ENCODE measurements at places on chromosomes 1 and 21.

DNA sequence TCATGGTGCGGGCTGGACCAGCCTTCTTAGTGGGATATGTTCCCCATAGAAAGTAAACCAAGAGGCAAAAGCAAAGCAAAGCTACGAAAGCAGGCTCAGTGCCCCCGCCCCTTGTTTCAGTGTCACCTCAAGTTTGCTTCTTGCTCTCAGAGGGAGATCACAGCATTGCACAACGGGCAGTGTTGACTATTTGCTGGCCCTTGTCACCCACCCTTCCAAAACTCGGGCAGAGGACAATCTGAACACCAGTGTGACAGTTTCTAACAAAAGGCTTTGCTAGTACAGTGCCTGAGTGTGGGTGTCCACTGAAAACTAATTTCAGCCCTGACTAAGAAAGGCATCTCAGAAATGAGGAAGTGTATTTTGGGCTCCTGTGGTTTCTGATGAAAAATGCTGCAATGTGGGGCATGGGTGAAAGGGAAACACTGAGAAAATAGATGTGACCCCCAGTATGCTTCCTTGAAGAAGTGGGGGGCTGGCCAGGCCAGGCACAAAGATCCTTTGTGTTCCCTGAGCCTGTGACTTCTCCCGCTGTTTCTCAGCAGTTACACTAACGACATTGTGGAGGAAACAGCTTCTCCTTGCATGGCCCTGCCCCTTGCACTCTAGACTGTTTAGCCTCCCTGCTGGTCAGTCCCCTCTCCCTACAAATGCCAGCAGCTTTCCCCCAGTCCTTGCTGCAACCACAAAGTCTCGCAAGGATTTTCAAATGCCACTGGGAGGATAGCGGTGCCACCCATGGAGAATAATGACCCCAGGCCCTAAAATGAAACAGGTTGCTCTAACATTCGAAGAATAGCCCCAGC is 33.3 kb upstream of the KCNE1 start:
- peak overlapping the region; percentile 81 for H3K27ac ChIP-seq
- no peak overlapping the region for H3K4me3 ChIP-seq
- DNase-seq: peak; percentile 89
- no peaks in the 10 kb centered on the region for H3K36me3 ChIP-seq
- peaks cover 6% of the 10 kb centered on the region for H3K4me1 ChIP-seq

GRCh38 chr1:201139306-201139705 is 12.3 kb upstream of the ASCL5 start:
- H3K4me3 ChIP-seq: no peak overlapping the region
- H3K4me1 ChIP-seq: peaks cover 13% of the 10 kb centered on the region
- DNase-seq: no peak
- H3K27me3 ChIP-seq: no peaks in the 10 kb centered on the region

DNA sequence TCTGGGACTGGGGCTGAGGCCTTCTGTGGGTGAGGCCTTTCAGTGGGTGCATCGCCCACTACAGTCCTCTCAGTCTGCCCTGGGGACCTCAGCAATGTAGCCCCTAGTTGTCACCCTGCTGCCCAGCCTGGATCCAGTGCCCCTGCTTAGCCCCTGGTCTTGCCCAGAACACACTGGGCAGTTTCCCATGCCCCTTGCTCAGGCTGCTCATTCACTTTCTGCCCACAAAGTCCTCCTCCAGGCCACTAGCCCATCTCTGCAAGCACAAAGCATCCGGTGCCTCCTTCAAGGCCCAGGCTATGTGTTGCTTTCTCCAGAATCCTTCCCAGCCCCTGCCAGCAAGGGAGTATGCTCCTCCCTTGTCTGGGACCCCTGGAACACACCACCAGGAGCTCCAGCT is 5.4 kb upstream of the ADORA1 start:
- H3K27ac ChIP-seq: no peak overlapping the region
- peaks cover 51% of the 10 kb centered on the region for H3K27me3 ChIP-seq
- no peaks in the 10 kb centered on the region for H3K36me3 ChIP-seq
- DNase-seq: no peak
- H3K4me1 ChIP-seq: peaks cover 2% of the 10 kb centered on the region

DNA sequence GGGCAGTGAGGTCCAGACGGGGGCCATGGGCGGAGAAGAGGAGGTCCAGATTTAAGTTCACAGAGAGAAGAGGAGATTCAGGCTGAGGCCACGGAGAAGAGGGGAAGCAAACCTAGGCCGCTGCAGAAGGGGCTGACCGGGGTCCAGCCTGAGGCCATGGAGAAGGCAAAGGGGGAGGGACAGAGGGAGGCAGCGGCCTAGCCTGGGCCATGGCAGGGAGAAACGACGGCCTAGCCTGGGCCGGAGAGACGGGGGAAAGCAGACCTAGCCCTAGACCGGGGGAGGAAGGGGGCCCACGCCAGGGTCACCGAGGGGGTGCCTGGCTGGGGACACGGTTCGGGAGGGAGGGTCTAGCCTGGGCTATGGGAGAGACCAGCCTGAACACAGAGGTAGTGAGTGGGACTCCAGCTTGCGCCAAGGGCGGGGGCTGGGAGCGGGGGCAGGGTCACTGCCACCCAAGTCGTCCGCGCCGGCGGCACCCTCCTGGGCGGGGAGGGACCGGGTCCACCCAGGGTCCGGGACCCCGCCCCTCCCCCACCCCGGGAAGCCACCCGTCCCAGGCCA is 459 bp downstream of the CAPZB start:
- H3K27me3 ChIP-seq: no peaks in the 10 kb centered on the region
- peaks cover 3% of the 10 kb centered on the region for H3K36me3 ChIP-seq
- peak overlapping the region; percentile 96 for H3K4me3 ChIP-seq
- no peak for DNase-seq

- H3K36me3 ChIP-seq: no peaks in the 10 kb centered on the region
- H3K4me3 ChIP-seq: no peak overlapping the region
- H3K27ac ChIP-seq: no peak overlapping the region
- H3K27me3 ChIP-seq: no peaks in the 10 kb centered on the region
Observed at GRCh38 chr1:96588416-96588995, 133.1 kb upstream of the PTBP2 start.

DNA sequence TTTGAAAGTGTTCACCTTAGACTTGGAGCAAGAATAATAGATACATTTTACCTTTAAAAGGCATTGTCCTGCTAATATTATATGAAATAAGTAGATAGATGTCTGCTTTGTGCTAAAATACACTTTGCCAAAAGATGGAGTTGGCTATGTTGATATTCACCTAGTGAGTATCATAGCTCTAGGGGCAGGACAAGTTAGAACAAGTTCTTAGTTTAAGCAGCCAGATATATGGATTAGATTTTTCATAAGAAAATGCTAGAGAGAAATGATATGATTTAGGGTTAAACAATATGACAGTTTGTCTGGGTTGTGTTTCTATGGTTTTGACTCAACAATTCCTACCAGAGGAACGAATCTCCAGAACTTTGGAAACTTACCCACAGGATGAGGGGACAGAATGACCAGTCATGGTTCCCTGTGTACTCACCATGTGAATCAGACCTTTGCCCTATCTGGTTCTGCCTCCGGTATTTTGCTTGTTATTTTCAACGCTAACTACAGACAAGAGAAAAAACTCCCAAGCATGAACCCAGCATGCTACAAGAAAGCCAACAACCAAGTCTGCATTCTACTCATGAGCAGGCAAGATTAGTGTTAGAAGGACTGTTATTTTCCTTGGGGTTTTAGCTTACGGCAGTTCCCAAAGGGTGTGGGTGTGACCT is 1.7 kb downstream of the F5 start:
- H3K27me3 ChIP-seq: no peaks in the 10 kb centered on the region
- H3K27ac ChIP-seq: no peak overlapping the region
- H3K36me3 ChIP-seq: no peaks in the 10 kb centered on the region

DNA sequence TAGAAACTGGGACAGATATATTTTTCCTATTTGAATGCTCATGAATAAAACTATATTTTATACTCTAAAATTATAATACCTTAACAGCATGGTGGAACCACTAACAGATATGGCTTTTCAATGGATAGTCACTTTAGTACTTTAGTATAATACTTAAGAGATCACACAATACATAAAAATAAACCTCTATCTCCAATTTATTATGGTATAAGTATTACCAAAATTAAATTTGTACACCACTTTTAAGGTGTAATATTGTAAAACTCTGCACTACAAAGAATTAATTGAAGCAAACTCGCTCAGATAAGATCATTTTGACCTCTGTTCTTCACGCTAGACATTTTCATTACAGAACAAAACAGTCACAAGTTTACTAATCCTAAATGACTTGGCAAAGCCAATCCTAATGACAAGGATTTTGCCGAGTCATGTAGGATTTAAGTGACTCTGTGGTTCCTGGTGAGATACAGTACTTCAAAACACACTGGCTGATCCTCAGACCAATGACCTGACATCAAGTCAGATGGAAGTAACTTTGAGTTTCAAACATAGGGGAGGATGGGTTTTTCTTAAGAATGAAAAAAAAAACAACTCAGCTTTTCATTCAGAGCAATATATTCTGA is 200.6 kb downstream of the SMYD3 start:
- H3K4me3 ChIP-seq: no peak overlapping the region
- DNase-seq: peak; percentile 6
- H3K27me3 ChIP-seq: no peaks in the 10 kb centered on the region

DNA sequence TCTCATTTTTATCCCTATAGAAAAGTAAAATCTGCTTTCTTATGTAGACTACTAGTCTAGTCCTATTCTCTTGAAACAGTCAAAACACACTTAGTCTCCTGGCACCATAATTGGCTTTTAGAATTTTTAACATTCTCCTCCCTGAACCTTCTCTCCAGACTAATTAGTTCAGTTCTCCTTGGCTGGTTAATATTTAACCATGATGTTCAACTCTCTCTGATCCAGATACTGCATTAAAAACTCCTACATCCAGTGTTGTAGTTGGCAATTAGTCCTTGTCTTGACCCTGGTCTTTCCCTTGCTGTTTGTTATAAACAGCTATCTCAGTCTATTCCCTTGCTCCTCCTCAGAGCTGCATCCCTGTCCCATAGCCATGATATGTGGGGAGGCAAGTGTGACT is 422.9 kb upstream of the BEND5 start:
- H3K4me3 ChIP-seq: no peak overlapping the region
- DNase-seq: no peak
- no peak overlapping the region for H3K27ac ChIP-seq

DNA sequence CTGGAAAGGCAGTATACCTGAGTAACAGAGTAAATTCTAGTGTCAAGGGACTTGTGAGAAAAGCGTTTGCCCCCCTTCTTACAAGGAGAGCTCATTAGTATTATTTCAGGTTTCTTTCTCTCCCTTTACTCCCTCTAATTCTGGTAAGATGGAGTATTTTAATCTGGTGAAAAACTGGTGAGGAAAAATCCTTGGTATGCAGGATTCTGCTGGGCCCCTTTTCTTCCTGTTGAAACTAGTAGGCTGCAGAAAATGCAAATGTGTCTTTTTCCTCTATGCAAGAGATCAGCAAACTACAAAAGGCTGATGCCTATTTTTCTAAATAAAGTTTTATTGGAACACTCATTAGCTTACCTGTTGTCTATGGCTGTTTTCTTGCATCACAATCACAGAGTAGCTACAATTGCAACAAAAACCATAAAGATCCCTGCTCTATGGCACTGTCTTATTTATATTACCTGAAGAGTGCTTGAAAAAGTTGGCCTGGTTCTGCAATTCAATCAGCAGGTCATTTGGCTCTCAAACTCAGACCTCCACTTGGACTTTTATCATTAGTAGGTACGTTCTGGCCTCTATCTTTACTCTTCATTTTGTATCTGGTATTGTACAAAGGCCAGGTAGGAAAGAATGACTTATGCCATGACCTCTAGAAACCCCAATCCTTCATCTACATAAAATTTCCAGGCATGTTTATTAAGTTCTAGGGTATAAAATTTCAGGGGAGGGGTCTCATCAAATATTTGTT is 109.6 kb downstream of the AKT3 start:
- peak; percentile 50 for DNase-seq
- no peak overlapping the region for H3K4me3 ChIP-seq
- H3K27ac ChIP-seq: no peak overlapping the region

GRCh38 chr1:28577738-28578536 is 14.1 kb upstream of the RAB42 start:
- H3K36me3 ChIP-seq: peaks cover 13% of the 10 kb centered on the region
- peaks cover 12% of the 10 kb centered on the region for H3K4me1 ChIP-seq
- no peak overlapping the region for H3K27ac ChIP-seq
- H3K27me3 ChIP-seq: no peaks in the 10 kb centered on the region

DNA sequence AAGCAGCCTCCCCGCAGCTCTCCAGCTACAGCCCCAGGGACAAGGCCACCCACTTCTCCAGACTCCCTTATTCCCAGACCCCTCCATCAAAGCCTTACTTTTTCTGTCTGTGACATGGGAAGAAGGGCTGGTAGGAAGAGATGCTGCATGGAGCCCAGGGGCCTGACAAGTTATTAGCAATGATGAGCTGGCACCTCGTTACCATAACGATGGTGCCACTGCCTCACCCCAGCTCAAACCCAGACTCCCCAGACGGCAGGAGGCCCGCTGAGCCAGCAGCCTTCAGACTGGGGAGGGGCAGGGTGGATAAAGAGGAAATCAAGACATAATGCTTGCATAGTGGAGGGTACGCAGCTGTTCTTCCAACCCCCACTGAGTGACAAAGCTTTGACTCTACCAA is 3.3 kb downstream of the DLGAP3 start:
- no peak overlapping the region for H3K4me3 ChIP-seq
- no peaks in the 10 kb centered on the region for H3K4me1 ChIP-seq
- H3K27ac ChIP-seq: no peak overlapping the region
- DNase-seq: no peak

- no peak overlapping the region for H3K27ac ChIP-seq
- H3K4me3 ChIP-seq: no peak overlapping the region
- no peaks in the 10 kb centered on the region for H3K27me3 ChIP-seq
- H3K4me1 ChIP-seq: no peaks in the 10 kb centered on the region
- no peaks in the 10 kb centered on the region for H3K36me3 ChIP-seq
Observed at GRCh38 chr1:113990961-113991360, 11.7 kb downstream of the OLFML3 start.

DNA sequence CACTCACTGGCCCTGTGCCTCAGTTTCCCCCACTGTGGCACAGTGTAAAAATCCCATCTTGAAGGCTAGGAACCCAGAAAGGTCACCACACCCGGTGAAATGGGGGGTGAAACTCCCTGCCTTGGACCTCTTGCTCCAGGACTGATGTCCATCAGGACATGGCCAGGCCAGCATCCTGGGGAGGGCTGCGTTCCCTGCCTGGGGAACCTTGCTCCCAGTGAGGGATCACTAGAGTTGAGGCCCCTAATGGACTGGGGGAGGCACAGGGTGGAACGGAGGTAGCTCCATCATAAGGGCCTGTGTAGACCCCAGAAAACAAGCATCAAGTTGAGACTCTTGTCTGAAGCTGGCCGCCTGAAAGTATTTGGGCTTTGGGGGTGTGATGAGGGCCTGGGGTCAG is 10.4 kb upstream of the ZNF670 start:
- no peak for DNase-seq
- H3K4me1 ChIP-seq: no peaks in the 10 kb centered on the region
- H3K36me3 ChIP-seq: no peaks in the 10 kb centered on the region
- no peak overlapping the region for H3K4me3 ChIP-seq
- no peak overlapping the region for H3K27ac ChIP-seq

Measured in fibroblast of lung (primary cell).